Fibroblast of upper back skin (primary cell): ENCODE measurements at places on chromosomes 4 and X.

DNA sequence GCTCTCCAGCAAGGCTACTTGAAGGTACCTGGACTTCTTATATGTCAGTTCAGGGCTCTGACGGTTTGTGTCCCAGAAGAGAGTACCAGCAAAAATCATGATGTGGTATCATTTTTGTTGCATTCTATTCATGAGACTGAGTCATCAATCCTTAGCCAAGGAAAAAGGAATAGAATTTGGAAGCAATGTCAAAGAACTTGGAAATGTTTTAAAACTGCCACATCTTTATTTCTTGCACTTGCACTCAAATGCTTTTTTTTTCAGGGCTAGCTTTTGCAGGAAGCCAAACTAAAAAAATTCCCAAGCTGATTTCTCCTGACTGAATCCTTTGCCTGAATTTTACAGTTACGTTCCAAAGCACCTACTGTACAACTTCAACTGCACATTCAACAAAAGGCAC lies 112.4 kb downstream of the NPFFR2 start:
- no peak for DNase-seq

DNA sequence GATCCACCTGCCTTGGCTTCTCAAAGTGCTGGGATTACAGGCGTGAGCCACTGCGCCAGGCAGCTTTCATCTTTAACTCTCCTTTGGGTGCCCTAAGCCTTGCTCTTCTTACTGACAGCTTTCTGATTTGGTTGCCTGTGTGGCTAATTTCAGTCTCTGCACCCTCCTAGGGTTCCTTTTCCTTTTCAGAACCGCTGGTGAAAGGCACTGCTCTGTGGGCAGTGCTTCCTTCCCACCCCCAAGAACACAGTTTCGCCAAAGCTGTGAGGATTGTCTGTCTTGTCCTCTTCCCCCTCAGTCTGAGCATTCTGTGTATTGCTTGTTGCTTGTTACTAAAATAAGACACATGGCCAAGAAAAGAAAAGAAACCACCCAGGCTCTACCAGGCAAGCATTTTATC lies 101.4 kb upstream of the FRMPD3 start:
- DNase-seq = no peak

DNA sequence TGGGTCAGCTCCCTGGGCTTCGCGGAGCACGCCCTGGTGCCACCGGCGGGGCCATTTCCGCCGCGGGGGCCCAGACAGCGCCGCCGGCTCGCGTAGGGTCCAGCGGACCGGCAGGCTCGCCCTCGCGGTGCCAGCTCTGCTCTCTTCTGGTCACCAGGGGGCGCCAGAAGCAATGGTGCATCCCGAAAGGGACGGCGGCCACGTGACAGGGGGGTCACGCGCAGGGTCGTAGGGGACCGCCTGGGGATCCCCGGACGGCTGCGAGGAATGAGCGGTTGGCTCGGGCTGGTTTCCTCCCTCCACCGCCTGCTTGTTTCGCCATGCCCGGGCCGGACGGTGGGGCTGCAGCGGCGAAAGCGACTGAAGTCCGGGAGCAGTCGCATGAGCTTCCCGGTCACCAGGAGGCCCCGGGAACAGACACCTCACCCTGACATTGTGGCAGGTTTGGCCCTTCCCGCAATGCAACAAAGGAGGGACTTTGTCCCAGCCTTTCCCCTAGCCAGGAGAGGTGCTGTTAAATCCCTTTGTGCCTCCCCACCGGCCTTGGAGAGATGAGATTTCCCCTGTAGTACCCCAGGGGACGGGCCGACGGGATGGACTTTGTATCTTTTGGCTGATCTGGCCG lies 15.8 kb downstream of the ZCCHC12 start:
- peak; percentile 38 for DNase-seq

DNA sequence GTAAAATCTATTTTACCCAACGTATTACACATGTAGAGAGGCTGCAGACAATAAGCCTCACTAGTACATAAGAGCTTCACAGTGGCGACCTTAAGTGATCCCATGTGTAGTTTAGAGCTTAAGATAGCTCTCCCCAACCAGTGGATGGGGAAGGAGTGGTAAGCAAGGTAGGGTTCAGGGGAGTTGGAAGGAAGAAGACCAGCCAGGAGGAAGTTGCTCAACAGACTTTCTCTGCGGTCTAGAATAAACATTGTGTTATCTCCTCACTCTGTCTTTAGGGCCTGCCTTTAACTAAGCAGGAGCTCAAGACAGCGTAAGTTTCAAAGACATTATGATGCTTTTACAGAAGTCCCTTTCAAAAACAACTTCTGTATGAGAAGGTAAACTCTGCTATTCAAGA lies 16.8 kb downstream of the MEPE start:
- DNase-seq = no peak

GRCh38 chr4:98662055-98662453 lies 3.6 kb upstream of the TSPAN5 start:
- no peak for DNase-seq

- DNase-seq = peak; percentile 66
Observed at GRCh38 chr4:156685308-156685707, 286.3 kb downstream of the PDGFC start.

DNA sequence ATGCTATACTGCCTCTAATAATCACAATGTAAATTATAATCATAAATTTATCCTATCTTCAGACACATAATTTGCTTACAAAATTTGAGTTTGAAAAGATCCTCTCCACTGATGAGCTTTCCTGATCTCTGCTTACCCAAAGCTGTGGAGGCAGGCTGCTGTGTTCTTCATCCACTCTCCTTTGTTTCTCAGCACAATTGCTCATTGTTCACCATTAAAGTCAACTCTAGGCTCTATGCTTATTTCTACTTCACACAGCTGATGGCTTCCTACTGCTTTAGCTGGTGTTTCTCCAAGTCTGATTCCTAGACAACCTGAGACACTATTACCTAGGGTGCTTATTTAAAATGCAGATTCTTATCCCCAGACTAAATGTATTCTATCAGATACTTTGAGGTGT lies 319.7 kb downstream of the PCDH18 start:
- no peak for DNase-seq

GRCh38 chrX:78945186-78945912 lies at the start of gene P2RY10:
Gene P2RY10, plus strand, starts transcription at chrX:78945391. Its CDS starts 15,130 bp downstream, at chrX:78960521.
- no peak for DNase-seq
